ENCODE measurements at places on chromosomes 1 and 21. TPM values are rescaled to one million over a fixed set of nuclear protein-coding genes. Genes with fewer than 3 reads are reported as not detected.

Gene DISC1
- total RNA-seq: 26.9 TPM

Gene G0S2
- total RNA-seq: 11.0 TPM

Gene SLC66A1
- total RNA-seq: 11.4 TPM

Gene KHDC4
- total RNA-seq: 50.6 TPM

Gene NBPF1
- 21.0 TPM for total RNA-seq

Gene THBS3
- total RNA-seq: 45.3 TPM

Gene MRPL55
- total RNA-seq: 32.4 TPM

Gene TAL1
- total RNA-seq: 3.0 TPM

Gene NR1I3
- not detected for total RNA-seq

Gene TNFRSF1B
- 58.7 TPM for total RNA-seq

Gene ADGRB2
- 1.5 TPM for total RNA-seq

Gene SERINC2
- 7.6 TPM for total RNA-seq

Gene TTC22
- total RNA-seq: 0.63 TPM

Gene C1QC
- total RNA-seq: 542 TPM

Gene DNAI4
- total RNA-seq: 1.9 TPM

Gene MSH4
- 0.27 TPM for total RNA-seq

Gene CELA2B
- total RNA-seq: not detected

Gene PGLYRP3
- total RNA-seq: not detected
